ENCODE measurements at places on chromosomes 16 and 17.
A peak's percentile ranks its signal among the peaks of the same experiment; 100 is the strongest.

DNA sequence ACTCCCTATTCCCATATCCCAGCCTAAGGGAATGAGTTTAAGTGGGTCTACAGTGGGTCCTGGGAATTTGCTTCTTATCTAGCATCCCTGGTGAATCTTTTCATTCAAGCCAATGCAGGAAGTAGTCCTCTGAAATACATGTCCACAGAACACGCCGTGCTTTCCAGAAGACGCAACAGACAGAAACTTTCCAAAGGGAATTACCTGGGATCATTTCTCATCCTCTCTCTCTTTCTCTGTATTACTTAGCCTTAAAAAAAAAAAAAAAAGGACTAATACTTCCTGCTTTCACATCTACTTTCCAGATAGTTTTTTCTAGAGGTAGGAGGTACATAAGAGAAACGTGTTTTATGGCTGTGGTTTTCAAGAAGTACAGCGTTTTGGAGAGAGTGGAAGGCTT is 499.0 kb downstream of the MAF start:
- no peak for DNase-seq

DNA sequence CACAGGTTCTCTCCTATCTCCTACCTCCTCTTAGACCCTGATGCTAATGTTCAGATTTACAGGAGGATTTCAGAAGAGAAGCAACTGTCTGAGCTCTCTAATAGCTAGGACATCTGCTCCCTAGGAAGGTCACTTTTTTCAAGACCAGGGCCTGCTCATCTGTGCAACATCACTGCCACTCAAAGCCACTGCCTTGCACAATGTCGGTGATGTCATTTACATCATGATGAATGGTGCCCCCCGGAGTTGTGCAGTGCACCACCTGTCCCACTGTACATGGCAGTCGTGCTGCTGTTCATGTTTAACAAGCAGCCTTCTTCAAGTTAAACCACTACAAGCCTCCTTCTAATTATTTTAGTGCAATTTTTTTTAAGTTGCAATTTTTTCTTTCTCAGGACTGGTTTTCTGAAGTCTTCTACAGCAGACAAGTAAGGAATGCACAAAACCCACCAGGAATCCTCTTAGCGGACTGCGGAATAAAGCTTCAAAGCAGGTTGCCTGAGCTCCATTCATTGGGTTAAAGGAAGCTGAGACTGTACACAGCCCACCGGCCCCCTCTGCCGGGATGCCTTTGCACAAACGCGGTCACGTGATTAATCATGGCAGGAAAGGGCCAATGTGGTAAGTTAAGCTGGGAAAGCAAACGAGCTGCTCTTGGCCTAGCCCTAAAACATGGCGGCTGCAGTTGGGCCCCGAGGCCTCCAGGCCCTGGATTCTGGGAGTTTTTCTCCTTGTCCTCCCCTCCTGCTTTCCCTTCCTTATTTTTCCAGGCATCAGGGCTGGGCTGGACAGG is 74.1 kb downstream of the MYH11 start:
- no peak for DNase-seq

- DNase-seq = no peak
These were observed 16.2 kb downstream of the PITPNA start for GRCh38 chr17:1546292-1546922.

GRCh38 chr17:60110586-60110985 is 31.9 kb upstream of the HEATR6 start:
- DNase-seq = no peak

DNA sequence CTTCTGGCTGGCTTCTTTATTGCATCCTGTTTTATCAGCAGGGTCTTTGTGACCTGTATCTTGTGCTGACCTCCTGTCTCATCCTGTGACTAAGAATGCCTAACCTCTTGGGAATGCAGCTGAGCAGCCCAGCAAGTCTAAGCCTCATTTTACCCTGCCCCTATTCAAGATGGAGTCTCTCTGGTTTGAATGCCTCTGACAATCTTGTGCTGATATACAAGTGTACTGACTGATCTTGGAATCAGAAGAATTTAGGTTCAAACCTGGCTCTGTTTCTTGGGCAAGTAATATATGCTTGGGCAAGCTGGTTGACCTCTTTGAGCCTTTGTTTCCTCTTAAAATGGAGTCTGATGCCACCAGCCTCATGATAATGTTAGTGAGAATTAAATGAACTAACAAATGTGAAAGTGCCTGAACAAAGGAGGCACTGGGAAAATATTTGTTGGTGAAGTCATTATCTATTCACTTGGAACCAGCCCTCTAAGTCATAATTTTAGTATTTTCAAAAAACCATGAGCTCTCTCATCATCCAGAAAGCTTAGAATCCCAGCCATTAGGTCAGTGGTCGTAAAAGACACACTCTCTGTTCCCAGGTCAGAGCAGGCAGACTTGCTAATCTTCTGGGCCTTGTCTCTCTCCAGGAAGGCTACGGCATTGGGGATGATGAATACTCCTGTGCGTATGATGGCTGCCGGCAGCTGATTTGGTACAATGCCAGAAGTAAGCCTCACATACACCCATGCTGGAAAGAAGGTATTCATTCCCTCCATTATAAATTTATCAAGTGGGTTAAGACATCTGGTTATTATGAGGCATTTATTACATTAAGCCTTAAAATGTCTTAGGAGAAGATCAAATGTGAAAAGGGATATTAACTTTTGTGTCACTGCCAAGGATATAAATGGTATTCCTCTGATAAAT is 18.1 kb upstream of the ARL2BP start:
- DNase-seq = no peak

DNA sequence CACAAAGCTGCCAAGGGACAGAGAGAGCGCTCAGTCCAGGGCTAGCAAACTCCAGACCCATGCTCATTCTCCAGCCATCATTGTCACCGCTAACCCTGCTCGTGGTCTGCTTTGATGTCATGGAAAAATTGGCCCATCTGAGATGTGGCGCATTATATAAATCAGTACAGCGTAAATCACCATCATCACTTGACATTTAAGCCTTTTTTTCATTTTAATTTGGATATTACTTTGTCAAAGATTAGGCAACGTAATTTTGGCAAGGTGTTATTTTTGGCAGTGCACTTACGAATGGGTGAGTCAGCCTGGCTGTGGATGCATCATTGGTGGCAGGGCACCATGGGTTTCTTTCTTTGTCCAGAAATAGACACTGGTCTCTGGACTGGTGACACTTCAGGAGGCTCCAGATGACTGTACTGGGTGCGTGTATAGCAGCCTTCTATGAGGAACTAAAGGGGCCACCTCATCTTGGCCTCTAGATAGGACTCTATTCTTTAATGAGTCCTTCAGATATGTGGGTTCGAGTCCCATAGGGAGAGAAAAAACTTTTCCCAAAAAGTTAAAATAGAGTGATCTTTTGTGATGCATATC is 166.3 kb downstream of the MSI2 start:
- DNase-seq = no peak

GRCh38 chr16:76653390-76654026 is 376.3 kb downstream of the CNTNAP4 start:
- DNase-seq = peak; percentile 61

DNA sequence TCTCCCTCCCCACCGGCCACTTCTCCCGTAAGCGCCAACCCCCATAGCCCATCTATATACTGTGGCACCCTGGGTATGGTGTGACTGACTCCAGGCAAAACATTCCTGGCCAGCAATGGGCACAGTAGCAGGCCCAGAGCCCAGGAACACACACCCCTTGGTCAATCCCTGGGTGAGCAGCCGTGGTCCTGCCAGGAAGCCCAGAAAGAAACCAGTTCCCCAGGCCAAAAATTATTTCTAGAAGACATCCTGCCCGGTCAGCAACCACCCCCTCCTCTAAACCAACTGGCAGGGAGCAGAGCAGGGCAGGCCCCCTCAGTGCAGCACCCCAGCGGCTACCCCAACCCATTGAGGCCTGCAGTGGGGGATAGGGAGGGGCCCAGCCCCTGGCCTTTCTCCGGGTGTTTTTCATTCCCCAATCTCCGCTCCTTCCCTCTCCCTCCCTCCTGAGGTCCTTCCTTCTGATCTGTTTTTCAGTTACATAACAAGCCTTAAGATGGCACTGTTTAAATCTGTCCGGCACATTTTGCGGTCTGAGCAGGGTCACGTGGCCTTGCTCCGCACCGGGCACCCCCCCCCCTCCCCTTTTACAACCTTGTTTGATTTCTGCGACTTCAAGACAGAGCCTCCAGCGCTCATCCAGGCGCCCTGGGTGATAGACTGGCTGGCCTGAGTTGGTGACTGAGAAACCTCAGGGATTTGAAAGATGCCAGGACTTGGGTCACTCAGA is 2.0 kb downstream of the NPTX1 start:
- DNase-seq = peak; percentile 17
